ENCODE measurements at places on chromosomes 2 and 18.

- no peak for DNase-seq
Measured at GRCh38 chr2:88022669-88022921, 6.2 kb upstream of the RNU2-63P start.

DNA sequence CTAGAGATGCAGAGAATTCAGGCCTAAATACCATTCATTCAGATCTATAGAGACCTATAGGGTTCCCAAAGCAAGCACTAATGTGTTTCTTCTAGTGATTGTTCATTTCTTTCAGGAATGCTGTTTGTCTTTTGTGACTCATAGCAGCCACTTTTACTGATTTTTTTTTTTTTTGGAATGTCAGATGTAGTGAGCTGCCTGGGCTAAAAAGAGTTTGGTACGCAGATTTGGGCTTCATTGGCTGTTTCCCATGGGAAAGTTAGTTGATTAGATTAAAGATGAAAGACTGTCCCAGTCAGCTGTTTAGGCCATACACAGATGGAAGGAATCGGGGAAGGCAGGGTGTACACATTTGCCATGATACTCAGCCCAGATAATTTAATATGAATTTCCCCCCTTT lies 87.6 kb downstream of the CDC42EP3 start:
- DNase-seq = peak; percentile 24

- peak; percentile 4 for DNase-seq
Measured at GRCh38 chr2:224101820-224102630, 62.9 kb upstream of the SERPINE2 start.

DNA sequence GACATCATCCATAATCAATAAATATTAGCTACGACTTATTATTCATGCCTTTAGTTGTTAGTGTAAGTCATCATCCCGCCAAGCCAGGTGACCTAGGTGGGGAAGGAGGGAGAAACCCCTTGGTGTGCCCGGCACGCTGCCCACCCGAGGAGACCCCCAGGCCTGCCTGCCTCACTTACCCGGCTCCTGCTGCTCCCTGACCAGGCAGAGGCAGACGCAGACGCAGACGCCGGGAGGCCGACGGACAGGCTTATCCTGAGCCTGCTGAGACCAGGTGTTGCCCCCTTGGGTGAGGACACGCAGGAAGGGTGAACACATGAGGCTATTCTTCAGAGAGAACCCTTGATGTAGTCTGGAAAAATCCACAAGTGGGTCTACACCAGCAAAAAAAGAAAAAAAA lies 401.8 kb downstream of the GALR1 start:
- DNase-seq = no peak

GRCh38 chr18:46764586-46764985 lies 7.7 kb upstream of the ST8SIA5 start:
- DNase-seq = peak; percentile 31

DNA sequence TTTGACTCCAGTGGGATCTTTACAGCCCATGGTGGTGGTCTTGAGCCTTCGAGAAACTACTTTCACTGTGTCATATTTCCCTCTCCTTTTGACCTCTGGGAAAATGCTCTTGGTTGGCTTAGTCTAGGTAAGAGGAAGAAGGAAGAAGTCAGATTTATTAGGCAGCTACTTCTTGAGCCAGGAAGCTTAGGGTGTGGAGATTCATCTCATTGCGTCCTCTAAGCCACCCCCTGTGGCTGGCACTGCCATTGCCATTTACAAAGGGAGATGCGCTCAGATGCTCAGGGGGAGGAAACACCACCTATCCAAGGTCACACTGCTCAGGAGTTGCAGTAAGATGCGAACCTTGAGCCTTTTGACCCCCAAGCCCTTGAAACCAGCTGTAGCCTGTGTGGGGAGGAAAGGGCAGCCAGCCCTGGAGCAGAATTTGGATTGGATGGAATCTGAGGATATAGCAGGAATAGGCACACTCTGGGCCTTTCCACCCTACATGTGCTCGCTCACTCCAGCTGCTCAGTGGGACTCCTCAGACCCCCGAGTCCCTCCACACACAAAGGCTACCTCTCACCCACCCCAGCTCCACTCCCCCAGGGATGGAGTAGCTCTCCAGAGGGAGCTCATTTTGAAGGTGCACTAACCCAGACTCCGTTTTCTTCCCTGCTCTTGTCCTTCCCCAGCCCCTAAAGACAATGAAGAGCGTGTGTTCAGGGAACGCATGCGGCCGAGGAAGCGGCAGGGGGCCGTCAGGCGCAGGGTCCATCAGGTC lies 321.3 kb upstream of the EPAS1 start:
- DNase-seq = no peak

- DNase-seq = no peak
Measured at GRCh38 chr2:229081411-229081810, 189.7 kb downstream of the PID1 start.

- DNase-seq = no peak
Measured at GRCh38 chr2:7411691-7412090, 494.5 kb downstream of the RNF144A start.

DNA sequence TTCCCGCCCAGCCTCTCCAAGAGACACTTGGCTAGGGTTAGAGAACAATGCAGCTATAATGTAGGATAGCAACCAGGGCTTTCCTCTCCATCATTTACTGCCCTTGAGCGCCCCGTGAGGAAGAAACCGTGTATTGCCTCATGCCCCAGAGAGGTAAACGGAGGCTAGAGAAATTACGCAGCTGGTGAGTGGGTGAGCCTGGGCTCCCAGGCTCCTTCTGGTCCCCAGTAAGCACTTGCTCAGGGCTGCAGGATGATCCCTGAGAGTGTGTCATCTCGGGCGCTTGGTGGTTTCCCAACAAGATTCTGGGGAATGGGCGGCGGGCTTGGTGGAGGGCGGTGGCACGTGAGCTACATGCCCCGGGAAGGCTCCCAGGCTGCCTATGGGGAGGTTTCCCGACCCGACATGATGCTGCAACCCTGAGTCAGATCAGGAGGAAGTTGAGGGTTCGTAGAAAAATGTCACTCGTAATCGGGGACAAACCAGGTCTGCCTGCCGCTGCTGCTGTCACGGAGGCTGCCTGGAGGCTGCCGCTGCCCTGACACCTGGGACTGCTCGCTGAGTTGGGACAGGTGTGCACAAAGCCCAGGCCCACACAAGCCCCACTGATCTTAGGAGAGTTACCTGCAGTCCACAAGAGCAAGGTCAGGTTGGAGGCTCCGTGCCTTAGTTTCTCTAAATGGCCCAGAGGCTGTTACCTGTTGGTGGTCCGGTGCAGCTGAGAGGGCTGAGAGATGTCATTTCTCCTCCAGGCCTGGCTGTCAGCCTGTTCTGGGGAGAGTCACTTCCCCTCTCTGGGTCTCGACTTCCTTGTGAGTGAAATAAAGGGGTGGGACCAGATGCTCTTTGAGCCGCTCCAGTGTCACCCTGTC lies at the start of gene GPR55:
Gene GPR55 (minus strand): TSS at position 773 of the 872 bp plus-strand sequence. CDS start 14,280 bp downstream, outside the sequence.
- DNase-seq = no peak

- DNase-seq = no peak
Measured at GRCh38 chr18:12046751-12047335, 46.8 kb upstream of the ANKRD62 start.

GRCh38 chr2:45780541-45781463 lies 129.3 kb downstream of the PRKCE start:
- no peak for DNase-seq

DNA sequence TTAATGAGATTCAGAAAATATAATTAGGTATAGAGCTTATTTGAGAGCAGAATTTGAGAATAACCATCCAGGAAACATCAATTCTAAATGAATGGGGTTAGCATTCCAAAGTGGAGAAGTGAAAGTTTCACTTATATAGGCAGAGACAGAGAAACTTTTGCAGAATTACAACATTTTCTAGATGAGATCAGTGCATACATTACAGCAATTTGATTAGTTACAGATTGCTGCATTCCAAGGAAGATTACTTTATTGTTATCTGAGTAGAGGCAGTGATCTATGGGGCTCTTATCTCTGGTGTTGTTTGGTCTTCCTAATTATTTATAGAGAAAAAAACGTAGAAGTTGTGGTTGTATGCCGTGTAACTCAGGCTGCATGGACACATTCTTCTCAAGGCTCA lies 373.8 kb upstream of the SYT4 start:
- DNase-seq = no peak

- no peak for DNase-seq
Measured at GRCh38 chr18:23302851-23303527, 150.1 kb upstream of the RIOK3 start.

- DNase-seq = peak; percentile 83
Measured at GRCh38 chr18:75047240-75047961, 161.5 kb downstream of the PTGR3 start.

DNA sequence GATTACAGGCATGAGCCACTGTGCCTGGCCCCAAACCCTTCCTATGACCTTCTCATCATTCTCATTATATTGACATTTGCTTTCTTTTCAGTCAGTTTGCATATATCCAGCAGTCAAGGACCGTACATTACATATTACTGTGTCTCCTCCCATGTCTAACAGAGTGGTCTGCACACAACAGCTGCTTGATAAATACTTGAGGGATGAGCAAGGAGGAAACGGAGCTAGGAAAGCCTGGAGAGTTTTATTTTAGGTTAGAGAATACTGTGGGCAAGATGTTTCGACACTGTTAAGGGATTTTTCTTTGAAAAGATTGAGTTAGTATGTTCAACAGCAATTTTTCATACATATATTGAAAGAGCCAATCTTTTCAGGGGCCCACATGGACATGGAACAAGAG lies 76.2 kb upstream of the CHRNA1 start:
- DNase-seq = no peak

- no peak for DNase-seq
Measured at GRCh38 chr2:161041356-161041755, 118.9 kb upstream of the TANK start.

DNA sequence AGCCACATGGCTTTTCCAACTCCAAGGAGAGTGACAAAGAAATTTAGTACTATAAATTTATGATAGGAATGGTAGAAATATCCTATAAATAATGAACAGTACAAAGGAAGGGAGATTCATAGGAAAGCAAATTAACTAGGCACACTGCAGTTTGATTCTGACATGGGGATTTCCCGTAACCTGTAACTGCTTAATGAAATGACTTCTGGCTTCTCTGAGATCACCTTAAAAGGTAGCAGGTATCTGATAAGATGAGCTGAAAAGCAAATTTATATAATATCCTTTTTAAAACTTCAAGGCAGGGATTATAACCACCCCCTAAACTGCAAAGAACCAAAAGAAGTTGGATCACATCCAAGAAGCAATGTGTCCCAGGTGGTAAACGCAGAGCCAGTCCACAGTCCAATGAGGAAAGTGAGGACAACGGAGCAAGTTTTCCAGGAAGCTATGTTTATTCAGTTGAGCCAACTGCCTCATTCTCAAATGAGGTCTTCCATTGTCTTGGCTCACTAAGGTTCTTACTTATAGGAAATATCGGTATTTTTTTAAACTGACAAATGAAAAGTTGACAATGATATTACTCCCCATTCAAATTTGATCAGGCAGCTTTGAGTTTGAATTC lies 43.0 kb downstream of the WIPF1 start:
- peak; percentile 5 for DNase-seq

- DNase-seq = no peak
Measured at GRCh38 chr2:38553554-38553953, 49.2 kb downstream of the HNRNPLL start.

DNA sequence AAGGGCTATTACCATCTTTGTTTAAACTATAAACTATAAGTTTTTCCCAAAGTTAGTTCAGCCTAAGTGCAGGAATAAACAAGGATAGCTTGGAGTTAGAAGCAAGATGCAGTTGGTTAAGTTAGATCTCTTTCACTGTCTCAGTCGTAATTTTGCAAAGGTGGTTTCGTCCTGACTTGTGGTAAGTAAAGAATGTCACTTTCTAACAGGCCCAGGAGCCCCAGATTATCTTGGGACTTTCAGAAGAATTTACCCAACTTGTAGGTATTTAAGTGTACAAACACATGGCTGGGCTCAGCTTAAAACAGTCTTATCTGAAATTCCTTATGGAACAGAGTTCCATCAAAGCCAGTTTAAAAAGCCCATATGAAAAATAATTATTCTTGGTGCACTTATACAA lies 18.3 kb upstream of the FAM98A start:
- DNase-seq = no peak

DNA sequence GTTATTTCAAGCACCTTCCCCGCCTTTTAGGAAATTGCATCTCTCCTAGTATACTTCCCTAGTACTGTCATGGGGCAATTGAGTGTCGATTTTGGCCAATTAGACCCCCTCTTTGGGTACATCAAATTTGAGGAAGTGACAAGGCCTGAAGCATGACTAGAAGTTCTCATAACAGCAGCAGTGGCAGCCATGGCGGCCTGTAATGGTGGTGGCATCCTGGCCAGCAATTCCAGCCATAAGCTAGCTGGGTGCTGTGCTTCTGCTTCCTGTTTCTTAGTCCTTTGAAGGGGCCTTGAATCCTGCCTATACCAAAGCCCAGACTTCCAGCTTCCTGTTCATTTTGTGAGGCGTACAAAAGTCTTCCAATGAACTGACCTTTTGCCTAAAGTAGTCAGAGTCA lies 523.1 kb downstream of the PLCL1 start:
- DNase-seq = peak; percentile 1

DNA sequence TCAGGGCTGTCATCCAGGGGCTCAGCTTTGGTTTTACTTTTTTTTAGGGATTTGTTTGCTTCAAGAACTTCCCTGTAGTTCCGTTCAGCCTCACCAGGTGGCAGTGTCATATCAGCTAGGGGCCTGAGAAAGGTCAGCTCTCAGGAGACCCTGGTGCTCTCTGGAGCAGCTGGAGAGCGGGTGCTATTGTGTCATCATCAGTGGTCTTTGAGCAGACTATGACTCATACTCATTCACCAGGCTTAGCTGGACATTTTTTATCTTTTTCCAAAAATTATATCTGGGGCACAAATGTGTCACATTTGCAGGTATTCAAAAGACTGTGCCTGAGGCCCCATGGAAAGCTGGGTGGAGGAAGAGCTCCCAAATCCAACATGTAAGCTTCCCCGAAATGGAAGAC lies 24.4 kb downstream of the ZNF892 start:
- peak; percentile 81 for DNase-seq

DNA sequence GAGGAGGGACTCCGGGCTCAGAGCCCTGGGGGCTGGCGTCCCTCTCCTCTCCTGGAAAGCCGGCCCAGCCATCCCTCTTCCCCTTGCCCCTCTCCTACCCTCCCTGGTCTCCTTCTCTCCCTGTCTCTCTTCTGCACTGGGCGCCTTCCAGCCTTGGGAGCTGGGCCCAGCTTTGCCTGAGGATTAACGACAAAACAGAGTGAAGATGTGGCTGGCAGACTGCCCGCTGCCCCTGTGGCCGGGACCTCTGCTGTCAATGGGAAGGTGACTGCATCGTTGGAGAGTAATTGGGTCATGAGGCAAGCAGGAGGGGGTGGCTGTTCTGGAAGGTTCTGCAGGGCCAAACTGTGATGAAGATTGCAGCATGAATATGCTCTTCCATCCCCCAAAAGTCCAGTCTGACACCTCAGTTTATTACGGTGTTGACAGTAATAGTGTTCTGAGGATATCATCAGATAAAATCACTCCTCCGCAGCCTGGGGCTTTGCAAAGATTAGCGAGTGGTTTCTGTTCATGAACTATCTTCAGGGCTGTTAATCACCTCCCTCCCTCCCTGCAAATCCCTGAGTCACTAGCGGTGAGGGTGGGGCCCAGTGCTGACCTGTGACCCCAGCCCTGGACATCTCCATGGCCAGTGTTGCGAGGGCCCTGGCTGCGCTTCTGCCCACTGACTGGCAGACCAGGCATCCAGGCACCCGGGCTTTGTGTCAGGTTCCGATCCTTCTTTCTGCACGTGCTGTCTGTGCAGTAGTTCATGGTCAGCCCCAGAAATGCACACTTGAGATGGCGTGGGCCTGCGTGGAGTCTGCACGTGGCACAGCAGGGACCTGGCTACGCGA lies 23.0 kb downstream of the RTP5 start:
- DNase-seq = no peak
